Stimulated activated CD4-positive, alpha-beta T cell treated with anti-CD3 and anti-CD28 coated beads, Interleukin-1b, Interleukin-23, amount 100 ng/mL, for 48 hours (primary cell): ENCODE measurements at places on chromosomes 1 and 21.
A peak's percentile ranks its signal among the peaks of the same experiment; 100 is the strongest.

GRCh38 chr1:221557013-221557412 is 184.9 kb downstream of the DUSP10 start:
- DNase-seq, result no peak

GRCh38 chr1:45730075-45730779 is 20.2 kb downstream of the IPP start:
- DNase-seq, result no peak

- peak; percentile 57 for DNase-seq
Observed at GRCh38 chr1:41516168-41517061, 31.9 kb upstream of the EDN2 start.

GRCh38 chr1:158694596-158694995 is 5.9 kb downstream of the OR6K2 start:
- no peak for DNase-seq

DNA sequence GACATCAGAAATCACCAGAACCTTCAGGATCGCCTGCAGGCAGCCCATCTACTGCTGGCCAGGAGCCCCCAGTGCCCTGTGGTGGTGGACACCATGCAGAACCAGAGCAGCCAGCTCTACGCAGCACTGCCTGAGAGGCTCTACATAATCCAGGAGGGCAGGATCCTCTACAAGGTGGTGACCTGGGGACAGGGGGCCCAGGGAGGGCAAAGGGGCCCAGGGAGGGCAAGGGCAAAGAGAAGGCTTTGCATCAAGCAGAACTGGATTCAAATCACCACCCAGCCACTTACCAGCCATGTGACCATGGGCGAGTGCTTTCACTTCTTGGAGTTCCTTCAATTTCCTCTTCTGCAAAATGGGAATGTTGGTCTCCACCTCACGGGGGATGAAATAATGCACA is 12.1 kb downstream of the DIO1 start:
- no peak for DNase-seq
